Naive thymus-derived CD8-positive, alpha-beta T cell (primary cell): ENCODE measurements at places on chromosomes 16 and 17. TPM values are rescaled to one million over a fixed set of nuclear protein-coding genes. Genes with fewer than 3 reads are reported as not detected.

Gene ZNF778
- total RNA-seq, result 11.0 TPM

Gene USP7
- total RNA-seq, result 201 TPM

Gene NPIPA5
- 27.3 TPM for total RNA-seq

Gene TEKT5
- total RNA-seq, result not detected

Gene VPS25
- total RNA-seq, result 55.2 TPM

Gene CCL22
- 6.5 TPM for total RNA-seq

Gene CCL2
- 2.6 TPM for total RNA-seq

Gene ZNF213
- 8.9 TPM for total RNA-seq

Gene KRTAP9-4
- total RNA-seq, result not detected

Gene GPR139
- not detected for total RNA-seq

Gene NPLOC4
- 91.1 TPM for total RNA-seq

Gene MYH3
- total RNA-seq, result 16.0 TPM

Gene ASB16
- total RNA-seq, result not detected

Gene TRPV2
- 65.0 TPM for total RNA-seq

Gene TBC1D3H
- total RNA-seq, result not detected

Gene MNT
- 67.4 TPM for total RNA-seq

Gene MYO15B
- 412 TPM for total RNA-seq

Gene NPIPB2
- 18.0 TPM for total RNA-seq

Gene CDK3
- 11.9 TPM for total RNA-seq

Gene ATXN1L
- total RNA-seq, result 35.6 TPM

Gene ACSM3
- total RNA-seq, result 11.2 TPM

Gene LHX1
- not detected for total RNA-seq

Gene SDR42E2
- total RNA-seq, result 0.55 TPM

Gene HOXB6
- not detected for total RNA-seq

Gene SECTM1
- not detected for total RNA-seq

Gene LGALS9B
- total RNA-seq, result not detected

Gene NHERF1
- 164 TPM for total RNA-seq

Gene HLF
- total RNA-seq, result 0.49 TPM

Gene KRTAP1-5
- total RNA-seq, result not detected

Gene ZP2
- not detected for total RNA-seq

Gene ZG16
- not detected for total RNA-seq

Gene WNT3
- total RNA-seq, result not detected

Gene COA3
- total RNA-seq, result 27.0 TPM

Gene PDK2
- total RNA-seq, result 44.4 TPM

Gene ADAT1
- total RNA-seq, result 66.6 TPM

Gene TGFB1I1
- total RNA-seq, result 0.68 TPM

Gene IRX5
- total RNA-seq, result not detected

Gene PMFBP1
- 2.0 TPM for total RNA-seq

Gene AARS1
- total RNA-seq, result 140 TPM

Gene DNAAF1
- 0.19 TPM for total RNA-seq

Gene C17orf67
- total RNA-seq, result 8.0 TPM

Gene EVI2B
- total RNA-seq, result 146 TPM

Gene SHISA6
- not detected for total RNA-seq

Gene EMC8
- total RNA-seq, result 36.9 TPM

Gene CCL13
- not detected for total RNA-seq

Gene DPEP1
- total RNA-seq, result not detected

Gene C16orf92
- total RNA-seq, result not detected

Gene TLK2
- total RNA-seq, result 71.3 TPM

Gene RNF222
- 0.18 TPM for total RNA-seq

Gene SLC5A11
- 0.22 TPM for total RNA-seq
